ENCODE measurements at places on chromosomes 1 and 21.

DNA sequence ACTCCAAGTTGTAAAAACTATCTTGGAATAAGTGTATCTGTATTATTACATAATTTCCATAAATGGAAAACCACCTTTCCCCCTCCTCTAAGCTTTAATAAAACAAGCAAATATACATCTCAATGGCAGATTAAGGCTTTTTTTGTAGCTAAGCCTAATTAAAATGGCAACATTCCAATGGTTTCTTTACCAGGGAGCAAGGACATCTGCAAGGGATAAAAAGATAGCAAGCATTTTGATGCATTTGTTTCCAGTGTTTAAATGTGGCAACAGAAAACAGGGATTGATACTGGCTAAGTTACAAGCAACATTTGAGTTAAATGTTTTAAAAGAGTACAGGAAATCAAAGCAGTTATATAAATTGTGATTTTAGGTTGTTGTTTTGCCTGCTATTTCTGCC is 1012.7 kb downstream of the ADGRL2 start:
- no peak for DNase-seq

DNA sequence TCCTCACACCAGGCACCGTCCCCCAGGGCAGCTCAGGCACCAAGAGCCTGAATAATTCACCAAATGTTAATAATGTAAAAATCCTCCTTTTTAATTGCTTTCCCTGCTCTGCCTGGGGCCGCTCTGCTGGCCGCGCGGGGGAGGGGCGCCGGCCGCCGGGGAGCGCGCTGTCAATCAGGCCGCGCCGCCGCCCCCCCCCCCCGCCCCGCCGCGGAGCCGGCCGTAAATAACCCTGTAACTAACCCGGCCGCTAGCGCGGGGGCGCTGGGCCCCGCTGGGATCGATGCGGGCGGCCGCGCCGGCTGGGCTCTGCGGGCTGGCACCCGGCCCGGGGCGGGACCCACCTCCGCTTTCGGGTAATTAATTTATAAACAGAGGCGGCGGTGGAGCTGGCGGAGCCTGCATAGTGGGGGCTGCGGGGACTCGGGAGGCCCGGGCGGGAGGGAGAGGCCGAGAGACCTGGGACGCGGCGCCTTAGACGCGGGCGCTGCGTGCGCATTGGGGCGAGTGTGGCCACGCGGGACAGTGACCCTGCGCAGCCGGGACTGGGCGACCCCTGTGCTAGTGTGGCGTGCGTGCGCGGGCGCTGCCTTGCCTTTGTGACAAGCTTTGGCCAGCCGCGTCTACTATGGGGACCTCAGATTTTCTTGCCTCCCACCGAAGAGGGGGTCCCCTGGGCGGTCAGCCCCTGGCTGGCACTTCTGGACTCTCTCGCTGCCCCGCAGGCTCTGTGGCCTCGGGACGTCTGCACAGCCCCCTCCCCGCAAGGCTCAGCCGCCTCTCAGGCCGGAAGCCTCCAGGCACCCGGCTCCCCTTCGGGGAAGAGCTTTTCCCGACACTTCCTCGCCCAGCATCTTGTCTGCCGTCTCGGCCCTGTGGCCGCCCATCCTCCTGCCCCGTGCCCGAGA is 16.6 kb downstream of the SAMD11 start:
- DNase-seq: no peak

DNA sequence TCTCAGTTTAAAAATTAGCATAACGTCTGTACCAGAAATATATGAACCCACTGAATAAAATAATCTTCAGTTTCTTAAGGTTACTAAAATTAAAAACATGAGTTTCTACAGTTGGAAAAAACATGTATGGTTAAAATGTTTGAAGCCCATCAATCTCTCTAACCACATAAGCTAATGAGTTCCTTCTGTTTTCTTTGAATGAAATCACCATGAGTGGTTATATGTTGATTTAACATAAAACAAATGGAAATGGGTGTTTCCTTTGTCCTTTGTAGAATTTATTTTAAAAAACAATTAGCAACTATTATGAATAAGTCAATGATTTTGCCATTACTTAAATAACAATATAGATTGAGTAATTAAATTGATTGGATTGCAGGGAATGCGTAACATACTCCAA is 3.0 kb upstream of the ADGRL2 start:
- no peak for DNase-seq

DNA sequence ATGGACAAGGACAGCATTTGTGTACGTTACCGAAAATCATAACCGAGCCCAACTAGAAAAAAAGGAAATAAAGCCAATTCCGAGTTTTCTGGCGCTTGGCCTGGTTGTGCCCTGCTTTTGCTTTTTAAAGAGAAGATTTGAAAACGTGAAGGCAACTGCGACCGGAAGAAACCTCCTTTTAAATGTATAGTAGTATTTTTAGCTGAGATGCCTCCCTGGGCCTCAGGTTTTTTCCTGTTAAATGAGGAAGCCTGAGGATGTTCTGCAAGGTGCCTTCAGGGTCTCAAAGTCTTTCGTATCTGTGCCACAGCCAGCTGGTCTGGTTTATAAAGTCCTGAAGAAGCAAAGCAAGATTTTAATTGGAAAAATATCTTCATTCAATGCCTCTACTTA is 371 bp upstream of the ODF2L start:
- peak; percentile 4 for DNase-seq

DNA sequence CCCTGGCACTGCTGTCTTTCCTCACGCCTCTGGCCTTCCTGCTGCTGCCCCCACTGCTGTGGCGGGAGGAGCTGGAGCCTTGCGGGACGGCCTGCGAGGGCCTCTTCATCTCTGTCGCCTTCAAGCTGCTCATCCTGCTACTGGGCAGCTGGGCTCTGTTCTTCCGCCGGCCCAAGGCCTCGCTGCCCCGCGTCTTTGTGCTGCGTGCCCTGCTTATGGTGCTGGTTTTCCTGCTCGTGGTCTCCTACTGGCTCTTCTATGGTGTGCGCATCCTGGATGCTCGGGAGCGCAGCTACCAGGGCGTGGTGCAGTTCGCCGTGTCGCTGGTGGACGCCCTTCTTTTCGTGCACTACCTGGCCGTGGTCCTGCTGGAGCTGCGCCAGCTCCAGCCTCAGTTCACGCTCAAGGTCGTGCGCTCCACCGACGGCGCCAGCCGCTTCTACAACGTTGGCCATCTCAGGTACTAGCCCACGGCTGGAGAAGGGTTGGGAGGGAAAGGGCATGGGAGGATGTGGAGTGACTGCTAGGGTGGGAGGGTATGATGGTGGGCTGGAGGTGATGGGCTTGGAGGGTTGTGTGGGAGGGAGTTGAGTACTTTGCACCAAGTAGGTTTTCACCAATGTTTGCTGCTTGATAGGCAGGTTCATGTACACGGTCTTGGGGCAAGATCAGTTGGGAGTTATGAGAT is 18.9 kb downstream of the VANGL2 start:
- no peak for DNase-seq

DNA sequence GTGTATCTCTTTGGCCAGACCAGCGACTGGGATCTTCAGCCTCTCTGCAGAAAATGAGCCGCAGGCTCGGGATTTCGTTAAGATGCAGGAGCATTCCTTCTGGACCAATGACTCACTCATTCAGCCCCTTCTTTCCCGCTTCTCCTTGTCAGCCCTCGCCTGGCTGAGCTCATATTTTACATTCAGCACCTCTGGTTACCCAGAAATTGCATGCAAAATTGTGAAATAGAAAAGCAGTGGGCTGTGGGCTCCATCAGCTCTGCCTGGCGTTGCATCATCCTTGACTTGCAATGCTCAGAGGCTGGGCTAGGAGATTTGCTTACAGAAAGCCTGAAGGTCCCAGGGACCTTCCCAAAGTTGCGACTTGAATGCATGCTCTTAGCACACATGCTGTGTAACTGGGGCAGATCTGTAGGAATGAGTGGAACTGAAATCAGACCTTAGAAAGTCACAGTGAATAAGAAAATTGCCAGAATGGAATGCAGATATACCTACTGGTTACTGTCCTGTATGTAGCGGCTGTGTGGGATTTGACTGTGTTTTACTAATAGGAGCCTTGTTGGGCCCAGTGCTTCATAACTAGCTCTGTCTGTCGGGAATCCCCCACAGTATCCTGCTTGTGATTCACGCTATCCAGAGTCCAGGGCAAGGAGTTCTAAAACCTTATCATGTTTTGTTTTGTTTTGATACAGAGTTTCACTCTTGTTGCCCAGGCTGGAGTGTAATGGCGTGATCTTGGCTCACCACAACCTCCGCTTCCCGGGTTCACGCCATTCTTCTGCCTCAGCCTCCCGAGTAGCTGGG is 444.8 kb downstream of the KIF26B start:
- no peak for DNase-seq

DNA sequence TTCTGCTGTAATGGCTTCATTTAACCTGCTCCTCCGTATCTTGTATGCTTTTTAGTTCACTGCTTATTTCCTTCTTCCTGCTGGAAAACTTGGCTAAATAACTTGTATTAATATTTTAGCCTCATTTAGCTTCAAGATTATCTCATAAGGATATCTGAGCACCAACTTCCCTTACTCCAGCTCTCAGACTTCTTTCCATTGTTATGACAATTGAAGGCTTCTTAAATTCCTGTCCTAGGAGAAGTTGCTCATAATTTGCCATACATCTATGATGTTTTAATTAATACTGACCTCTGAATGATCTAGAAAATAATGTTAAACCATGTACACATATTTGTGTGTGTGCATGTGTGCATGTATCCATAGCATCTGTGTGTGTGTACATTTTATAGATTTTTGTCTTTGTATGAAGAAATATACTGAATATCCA is 1524.4 kb upstream of the TPTE start:
- no peak for DNase-seq

- peak; percentile 91 for DNase-seq
Measured at GRCh38 chr1:37474046-37474696, at the start of gene ZC3H12A. TSS of gene ZC3H12A (plus strand) at chr1:37474580. CDS start at chr1:37475497, 917 bp downstream.

- DNase-seq: no peak
Measured at GRCh38 chr1:85838238-85838637, 130.0 kb upstream of the ZNHIT6 start.

DNA sequence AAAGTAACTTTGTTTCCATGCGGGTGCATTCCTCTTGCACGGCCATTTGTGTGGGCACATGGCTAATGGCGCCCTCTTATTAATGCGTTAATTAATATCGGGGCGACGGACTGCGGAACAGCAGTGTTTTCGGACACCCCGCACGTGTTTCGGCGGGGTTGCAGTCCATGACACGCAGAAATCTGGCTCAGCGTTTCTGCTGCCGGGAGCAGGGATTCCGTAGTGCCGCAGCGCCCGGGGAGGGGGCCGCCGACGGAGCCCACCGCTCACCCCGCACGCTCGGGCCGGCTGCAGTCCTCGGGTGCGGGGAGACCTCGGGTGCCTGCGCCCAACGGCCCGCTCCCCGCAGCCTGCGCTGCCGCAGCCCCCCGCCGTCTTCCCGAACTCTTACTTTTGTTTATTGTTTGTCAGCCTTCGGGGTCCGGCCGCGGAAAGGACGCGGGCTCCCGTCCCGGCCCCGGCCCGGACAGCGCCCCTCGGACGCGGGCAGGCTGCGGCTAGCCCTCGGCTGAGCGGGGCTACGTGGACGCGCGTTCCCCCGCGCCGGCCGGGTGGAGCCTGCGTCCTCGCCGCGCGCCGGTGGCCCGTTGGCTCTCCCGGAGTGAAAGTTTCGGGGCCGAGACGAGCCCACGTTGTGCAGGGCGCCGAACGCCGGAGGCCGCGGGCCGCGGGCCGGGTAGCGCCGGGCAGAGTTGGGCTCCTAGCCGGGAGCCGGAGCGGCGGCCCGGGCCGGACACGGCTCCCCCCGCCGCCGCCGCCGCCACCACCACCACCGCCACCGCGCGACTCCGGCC is 849 bp downstream of the NFIA start:
- DNase-seq: no peak

- no peak for DNase-seq
Measured at GRCh38 chr1:243620096-243620495, 229.9 kb downstream of the AKT3 start.

DNA sequence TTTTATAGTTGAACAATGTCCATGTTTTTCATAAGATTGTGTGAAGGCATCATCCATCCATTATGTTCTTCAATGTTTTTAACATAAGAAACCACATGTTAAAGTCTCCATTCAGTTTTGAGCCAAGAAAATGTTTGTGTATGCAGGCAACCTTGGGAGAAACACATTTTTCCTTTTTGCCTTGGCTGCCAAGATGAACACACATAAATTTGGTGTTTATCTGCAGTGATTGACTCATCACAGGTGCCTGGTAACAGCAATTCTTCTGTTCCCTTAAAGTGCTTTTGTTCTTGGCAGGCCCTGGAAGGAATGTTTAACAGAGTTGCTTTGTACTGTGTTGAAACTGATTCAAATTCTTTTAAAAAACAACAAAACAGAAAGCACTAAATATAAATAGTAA is 709.9 kb upstream of the ADGRL4 start:
- DNase-seq: no peak

- DNase-seq: no peak
Measured at GRCh38 chr1:186044079-186044685, 310.0 kb downstream of the HMCN1 start.

GRCh38 chr1:62448221-62448933 is 11.5 kb downstream of the USP1 start:
- no peak for DNase-seq

GRCh38 chr1:181061487-181061886 is 27.0 kb upstream of the IER5 start:
- no peak for DNase-seq

GRCh38 chr1:156098784-156099183 is 15.7 kb upstream of the LMNA start:
- no peak for DNase-seq

DNA sequence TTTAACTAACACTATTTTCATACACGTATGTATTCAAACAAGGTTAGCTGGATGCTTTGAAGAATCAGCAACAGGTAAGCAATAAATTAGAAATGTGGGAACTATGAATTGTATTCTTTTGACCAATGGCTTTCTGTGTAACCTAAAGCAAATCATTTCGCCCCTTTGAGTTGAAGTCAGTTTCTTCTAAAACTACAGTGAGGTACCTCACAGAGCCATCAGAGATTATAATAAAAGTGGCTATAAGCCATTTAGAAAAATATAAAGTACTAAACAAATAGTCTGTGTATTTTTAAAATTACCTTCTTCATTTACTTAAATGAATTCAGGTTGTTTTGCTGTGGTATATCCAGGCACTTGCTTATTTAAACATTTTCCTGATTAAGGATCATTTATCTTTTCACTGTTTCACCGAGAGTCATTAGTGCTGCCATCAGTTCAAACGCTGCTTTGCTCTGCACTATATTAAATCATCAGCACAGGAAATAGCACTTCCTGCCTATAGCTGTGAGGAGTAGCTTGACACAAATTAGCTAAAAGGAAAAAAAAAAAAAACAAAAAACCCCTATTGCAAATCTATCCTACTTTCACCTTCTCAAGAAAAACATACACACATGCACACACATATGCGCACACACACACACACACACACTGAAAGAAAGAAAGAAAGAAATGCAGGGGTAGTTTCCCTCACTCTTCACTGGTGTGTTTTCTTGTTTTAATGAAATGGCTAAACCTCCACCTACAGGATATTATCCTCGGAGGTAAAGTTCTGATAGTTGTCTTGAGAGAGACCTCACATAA is 39.8 kb upstream of the C1orf105 start:
- DNase-seq: no peak

DNA sequence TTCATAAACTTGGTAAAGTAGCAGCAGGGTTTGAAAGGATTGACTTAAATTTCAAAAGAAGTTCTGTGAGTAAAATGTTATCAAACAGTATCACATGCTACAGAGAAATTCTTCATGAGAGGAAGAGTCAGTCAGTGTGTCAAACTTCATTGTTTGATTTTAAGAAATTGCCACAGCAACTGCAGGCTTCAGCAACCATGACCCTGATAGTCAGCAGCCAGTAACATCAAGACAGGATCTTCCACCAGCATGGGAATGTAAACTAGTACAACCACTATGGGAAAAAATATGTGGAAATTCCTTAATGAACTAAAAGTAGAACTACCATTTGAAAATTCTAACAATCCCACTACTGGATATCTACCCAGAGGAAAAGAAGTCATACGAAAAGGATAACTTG is 11.5 kb downstream of the MAEL start:
- no peak for DNase-seq
